AG08395 (cell line): ENCODE measurements at places on chromosomes 1 and 21.

DNA sequence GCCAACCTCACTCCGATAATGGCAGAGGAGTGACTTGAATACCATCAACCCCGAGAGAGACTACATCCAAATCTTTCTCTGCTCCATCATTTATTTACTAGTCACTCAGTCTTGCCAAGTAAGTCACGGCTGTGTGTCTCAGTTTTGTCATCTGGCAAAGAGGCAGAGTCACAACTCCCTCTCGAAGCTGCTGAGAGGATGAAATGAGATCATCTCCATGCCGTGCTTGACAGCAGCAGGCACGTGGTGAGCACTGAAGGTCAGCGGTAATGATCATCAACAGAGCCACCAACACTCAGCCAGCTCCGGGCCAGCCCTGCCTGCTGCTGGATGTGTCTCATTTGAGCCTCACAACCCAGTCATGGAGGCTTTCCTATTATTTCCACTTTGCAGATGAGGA lies 19.9 kb downstream of the ALDH4A1 start:
- peak; percentile 62 for DNase-seq

GRCh38 chr1:116753312-116753711 lies 918 bp upstream of the CD2 start:
- DNase-seq: no peak

- no peak for DNase-seq
These were observed 326.4 kb downstream of the TGFB2 start for GRCh38 chr1:218671573-218671972.

DNA sequence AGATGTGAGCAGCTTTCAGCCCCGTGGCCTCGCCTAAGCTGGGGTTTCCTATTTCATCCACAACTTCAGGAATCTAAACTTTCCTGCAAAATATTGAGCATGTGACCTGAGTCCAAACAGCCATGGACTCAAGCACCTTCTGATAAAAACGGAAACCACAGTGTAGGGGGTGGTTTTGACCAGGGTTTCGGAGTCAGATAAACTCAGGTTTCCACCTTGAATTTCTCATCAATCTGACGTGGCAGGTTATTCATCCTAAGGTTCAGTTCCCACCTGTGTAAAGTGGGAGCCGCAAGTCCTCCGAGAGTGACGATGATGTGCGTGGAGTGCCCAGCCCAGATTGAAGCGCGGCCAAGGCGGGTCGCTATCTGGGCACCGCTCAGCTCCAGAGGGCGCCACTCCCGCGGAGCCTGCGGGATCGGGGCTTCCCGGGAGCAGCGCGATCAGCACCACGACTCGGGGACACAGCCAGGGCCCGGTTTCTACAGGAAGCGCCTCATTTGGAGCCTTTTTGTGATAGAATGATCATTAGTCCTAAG lies 871 bp upstream of the ETS2 start:
- peak; percentile 68 for DNase-seq

GRCh38 chr1:171742577-171742922 lies 685 bp upstream of the VAMP4 start:
- DNase-seq: peak; percentile 21

- no peak for DNase-seq
These were observed 34.7 kb downstream of the WASF2 start for GRCh38 chr1:27455139-27455811.

DNA sequence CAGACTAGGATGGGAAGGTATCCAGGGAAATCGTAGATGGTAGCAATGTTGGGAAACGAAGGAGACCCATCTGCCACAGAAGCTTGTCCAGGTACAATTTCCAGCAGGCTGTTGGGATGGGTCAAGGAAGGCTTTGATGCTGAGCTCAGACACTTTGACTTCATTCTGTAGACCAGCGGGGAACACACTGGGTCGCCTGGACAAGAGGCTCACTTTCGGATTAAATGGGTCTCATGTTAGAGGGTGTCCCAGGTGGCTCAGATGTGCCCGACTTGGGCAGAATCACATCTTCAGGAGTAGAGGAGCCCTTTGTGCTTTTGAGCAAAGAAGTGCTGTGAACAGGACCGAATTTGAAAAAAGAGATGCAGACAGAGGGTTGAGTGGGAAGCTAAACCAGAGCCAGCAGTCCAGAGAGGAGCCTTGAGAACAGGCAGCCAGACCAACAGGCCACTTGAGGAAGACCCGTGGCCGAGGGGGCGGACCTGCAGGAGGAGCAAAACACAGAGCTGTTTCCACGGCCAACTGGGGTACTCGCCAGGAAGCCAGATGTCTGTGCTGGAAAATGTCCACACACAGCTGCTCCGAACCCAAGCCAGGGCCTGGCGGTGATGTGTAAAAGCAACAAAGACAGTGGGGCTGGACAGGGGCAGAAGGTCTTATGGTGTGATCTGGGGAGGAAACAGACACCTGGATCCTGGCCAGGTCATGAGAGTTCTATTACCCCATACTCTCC lies 146.9 kb downstream of the AJAP1 start:
- DNase-seq: no peak

- DNase-seq: no peak
These were observed 91.5 kb downstream of the KIF14 start for GRCh38 chr1:200528858-200529606.

DNA sequence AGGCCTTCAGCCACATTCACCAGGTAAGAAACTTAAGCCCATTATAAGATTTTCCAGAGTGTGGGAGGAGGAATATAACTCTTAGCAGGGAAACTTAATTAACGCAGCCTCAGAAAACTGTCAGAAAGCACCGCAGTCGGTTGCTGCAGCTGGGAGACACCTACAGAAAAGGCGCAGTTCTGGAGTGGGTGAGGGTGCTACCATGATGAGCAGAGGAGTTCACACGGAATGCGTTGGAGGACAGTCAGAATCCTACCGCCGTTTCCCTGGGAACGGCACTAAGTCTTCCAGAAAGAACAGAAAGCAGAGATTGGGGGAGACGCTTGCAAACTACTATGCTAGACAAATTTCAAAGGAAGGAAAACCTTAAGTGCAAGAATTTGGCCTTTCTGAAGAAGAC lies 6.4 kb downstream of the ACTN2 start:
- no peak for DNase-seq

DNA sequence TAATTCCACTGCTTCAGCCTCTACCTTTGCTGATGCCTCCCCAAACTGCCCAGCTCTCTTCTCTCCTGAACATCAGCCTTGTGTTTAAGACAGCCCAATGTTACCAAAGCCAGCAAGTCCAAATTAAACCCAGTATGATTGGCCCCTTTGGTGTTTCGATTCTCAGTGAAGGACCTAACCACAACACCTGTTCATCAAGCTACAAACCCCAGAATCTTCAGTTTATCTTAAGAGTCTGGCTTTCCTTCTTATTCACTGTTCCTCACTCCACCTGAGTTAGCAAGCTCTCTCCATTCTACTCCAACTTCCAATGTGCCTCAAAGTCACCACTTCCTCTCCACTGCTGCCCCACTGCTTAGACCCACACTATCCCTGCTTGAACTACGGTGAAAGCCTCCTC lies 25.5 kb upstream of the ITPKB start:
- no peak for DNase-seq

DNA sequence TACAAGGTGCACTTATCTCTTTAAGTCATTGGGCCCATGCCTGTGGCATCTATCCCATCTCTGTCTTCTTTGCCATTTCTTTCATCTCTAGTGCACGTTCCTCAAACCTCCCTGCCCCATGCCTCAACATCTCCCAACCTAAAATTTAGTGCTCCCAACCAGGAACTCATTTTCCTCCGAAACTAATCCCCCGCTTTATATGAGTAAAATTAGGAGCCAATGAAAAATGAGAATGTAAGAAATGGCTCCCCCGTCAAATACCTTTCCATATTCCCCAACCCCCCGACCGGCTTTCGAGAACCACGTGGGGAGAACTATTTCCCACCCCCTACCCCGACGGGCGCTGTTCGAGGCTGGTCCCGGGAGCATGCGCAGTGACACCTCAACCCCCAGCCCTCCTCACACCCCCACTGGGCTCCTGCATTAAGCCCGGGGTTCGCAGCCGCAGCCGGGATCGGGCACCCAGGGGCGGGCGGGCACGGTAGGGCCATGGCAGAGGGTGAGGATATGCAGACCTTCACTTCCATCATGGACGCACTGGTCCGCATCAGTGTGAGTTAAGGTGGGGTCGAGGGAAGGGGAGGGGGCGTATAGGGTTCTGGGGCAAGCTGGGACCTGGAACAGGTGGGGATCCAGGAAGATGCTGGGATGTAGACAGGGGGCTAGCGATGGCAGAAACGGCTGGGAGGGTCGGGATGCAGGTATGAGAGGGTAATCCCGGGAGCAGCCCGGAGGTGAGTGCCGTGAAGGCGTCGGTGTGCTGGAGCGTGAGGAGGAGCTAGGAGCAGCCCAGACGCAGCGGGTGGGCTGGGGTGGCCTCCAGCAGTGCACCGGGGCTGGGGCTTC lies at the start of gene TRIM46:
Gene TRIM46, plus strand, starts transcription at position 372 of the 846 bp plus-strand sequence. Its CDS starts 118 bp downstream, at position 490.
- peak; percentile 71 for DNase-seq

- DNase-seq: no peak
These were observed 43.1 kb downstream of the SKI start for GRCh38 chr1:2271211-2271721.

DNA sequence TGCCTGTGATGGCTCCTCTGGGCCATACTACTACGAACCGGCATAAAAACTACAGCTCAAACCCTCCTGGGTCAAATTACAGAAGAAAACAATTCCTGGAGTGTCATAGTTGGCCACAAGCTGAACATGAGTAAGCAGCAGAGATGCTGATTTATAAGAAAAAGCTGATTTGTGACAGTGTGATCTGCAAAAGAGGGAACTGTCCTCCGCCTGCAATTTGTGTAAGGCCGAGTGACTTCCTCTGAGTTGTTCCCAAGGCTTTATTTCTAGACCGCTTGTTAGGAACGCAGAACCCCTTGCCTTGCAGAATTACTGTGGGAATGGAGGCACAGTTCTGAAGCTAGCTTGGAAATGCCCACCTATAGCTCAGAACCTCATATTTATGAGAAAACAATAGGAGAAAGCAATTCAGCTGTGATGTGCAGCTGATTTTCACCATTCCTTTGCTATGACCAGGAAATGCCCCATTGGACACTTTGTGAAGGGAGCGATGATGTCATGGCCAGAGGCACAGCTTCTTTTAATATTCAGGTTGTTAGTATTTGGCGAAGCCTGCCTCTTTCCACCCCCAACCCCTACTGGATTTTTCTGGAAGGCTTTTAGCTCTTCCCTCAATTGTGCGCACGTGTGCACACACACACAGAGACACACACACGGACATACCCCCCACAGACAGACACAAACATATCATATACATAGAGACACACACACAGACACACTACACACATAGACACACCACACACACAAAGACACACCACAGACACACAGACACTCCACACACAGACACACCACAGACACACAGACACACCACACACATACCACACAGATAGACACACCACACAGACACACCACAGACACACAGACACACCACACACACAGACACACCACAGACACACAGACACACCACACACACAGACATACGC lies 47.6 kb downstream of the IER5 start:
- DNase-seq: peak; percentile 89

- peak; percentile 66 for DNase-seq
These were observed 35.2 kb downstream of the DNASE2B start for GRCh38 chr1:84433258-84434080.

DNA sequence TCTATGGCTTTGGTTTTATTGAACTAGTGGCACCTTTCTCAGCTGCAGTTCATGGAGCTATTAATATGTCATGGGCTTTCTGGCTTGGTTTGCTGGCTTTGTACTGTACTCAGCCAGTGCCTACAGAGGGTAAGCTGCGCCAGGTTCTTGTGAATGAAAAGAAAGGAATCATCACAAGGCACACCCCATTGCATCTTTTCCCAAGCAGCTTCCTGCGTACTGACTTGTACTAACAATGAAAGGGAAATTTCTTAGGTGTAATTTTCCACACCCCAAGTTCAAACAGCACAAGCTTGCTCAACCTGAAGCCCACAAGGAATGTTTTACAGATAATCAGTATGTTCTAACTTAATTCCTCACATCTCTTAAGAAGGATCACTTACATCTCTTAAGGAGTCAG lies 78.0 kb upstream of the TNFSF18 start:
- DNase-seq: no peak

GRCh38 chr1:202002507-202002906 lies 7.9 kb upstream of the ELF3 start:
- DNase-seq: no peak

GRCh38 chr1:9760824-9761223 lies 62.9 kb downstream of the CLSTN1 start:
- DNase-seq: no peak

DNA sequence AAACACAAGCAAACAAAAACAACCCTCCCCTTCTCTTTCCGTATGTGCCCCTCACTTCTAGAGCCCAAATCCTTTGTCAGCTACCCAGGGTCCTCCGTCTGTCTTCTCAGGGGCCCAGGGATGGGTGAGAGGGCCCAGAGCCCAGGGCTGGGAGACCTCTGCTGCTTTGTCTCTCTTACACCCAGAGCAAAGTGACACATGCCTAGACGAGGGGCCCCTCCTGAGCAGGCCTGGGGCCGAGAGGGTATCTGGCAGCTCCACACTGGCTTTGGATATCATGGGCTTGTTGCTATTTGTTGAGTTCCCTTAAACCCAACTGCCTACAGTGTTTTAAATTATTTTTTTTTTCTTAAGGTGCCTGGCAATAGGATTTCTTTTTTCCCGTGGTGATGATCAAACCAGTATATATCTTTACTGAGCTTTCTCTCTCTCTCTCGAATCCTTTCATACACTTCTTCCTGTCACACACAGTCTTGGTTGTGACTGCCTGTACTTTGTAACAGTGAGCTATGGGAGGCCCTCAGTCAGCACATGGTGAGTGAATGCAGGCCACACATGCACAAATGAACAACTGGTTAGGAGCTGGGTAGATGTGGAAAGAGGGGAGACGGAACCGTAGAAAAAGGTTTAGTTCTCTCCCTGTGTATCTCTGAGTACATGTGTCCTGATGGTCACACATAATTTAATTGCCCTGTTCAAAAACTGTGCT lies 14.5 kb downstream of the RASSF5 start:
- DNase-seq: no peak

DNA sequence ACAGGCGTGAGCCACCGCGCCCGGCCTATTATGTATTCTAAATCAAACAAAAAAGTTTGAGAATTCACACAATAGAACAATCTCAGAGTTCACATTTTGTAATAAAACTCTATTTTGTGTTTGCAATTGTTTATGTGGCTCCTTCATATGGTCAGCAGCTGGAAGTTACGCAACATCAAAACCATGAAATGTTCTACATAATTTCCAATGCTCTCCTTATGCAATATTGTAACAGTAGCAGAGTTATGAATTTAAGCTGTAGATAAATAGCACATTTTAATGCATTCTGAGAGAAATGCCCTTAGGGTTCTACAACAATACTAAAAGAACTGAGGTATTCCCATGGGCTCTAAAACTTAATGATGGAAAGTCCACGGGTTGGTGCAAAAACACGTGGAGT lies 62.3 kb upstream of the COL11A1 start:
- no peak for DNase-seq

DNA sequence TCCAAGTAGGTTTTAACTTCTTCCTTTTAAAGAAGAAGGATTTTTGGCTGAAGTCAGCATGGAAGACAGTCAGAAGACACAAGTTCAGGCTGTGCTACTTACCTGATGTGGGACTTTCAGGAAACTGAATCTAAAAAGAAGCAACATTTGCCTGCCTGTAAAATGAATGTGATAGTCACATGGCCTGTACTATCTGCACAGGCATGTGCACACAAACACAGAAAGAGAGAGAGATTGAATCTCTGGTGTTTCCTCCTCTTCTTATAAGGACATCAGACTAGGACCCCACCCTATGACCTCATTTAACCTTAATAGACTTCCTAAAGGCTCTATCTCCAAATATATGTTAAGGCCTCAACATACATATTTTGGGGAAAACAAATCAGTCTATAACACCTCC lies 542.9 kb downstream of the PLPP3 start:
- no peak for DNase-seq
